ENCODE measurements at places on chromosomes 6 and 20. TPM values are rescaled to one million over a fixed set of nuclear protein-coding genes. Genes with fewer than 3 reads are reported as not detected.

GRCh38 chr6:25629198-25629576 is 22.8 kb upstream of the SCGN start:
- no peak for DNase-seq

Gene RAB32
- 21.4 TPM for total RNA-seq

Gene DUSP15
- 1.6 TPM for total RNA-seq

Gene FIG4
- 12.1 TPM for total RNA-seq

GRCh38 chr20:31843881-31844280 is 1.5 kb downstream of the FOXS1 start:
- no peak for DNase-seq

- peak; percentile 3 for DNase-seq
Measured at GRCh38 chr6:24394780-24395437, 7.8 kb upstream of the MRS2 start.

DNA sequence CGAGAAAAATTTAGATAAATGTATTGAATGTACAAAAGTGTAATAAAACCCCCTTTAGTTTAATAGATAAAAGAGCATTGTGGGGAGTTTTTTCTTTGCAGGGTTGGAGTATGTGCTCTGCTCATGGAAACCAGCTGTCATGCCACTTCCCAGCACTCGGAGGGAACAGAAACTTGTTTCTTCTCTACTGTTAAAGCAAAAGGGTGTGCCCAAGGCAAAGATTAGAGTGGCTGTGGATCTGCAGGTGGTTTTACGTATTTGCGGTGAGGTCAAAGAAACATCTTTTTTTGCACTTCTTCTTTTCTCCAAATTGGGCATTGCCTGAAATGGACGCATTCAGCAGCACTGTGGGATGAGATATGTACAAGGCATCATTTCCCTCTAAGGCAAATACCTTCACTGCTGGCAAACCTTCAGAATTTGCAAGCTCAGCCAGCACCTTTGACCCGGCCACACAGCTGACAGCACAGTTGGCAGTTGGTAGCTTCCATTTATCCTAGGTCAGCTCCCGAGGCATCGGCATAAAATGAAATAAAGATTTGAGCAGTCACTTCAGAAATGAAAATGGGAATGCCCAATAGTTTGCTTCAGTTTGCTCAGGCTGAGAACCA is 178.4 kb upstream of the EYA4 start:
- DNase-seq, result peak; percentile 70

Gene ADGRG6
- total RNA-seq, result 12.1 TPM

- no peak for DNase-seq
Measured at GRCh38 chr6:125046107-125046925, 84.1 kb downstream of the RNF217 start.

DNA sequence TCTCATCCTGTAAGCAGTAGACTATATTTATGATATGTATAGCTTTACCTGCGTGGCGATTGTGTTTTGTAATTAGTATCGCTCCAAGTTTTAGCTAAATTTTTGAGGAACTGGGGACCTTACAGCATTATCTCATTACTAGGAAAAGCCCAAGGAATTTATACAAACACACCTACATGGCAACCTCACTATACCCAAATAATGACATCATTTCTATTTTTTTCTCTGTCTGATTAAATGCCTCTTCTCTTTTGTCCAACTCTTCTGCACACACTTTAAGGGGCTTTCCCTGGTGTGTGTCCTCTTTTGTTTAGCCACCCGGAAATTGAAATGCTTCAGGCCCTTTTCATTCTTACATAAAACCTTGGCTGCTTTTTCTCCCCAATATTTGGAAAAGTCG is 82.9 kb upstream of the EXOC2 start:
- no peak for DNase-seq

GRCh38 chr6:13488015-13488895 is 855 bp upstream of the GFOD1 start:
- peak; percentile 59 for DNase-seq

- DNase-seq, result no peak
Measured at GRCh38 chr20:54167909-54168872, 5.6 kb downstream of the CYP24A1 start.

Gene KIF6
- 1.1 TPM for total RNA-seq

DNA sequence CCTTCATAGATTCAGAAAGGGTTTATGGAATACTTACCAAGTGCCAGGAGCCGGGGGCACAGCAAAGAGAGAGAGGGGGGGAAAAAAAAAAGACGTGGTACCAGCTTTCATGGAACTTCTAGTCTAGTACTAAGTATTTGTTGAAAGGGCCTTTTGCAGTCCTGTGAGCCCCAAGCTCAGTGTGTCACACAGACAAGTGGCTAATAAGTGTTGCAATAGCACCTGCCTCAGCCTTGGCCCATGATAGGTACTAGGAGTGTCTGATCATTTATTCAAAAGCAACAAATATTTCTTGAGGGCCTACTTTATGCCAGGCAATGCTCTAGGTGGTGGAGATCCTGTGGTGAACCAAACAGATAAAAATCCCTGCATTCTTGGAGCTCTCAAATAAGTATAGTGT is 7.9 kb downstream of the MYLK2 start:
- no peak for DNase-seq

Gene EMILIN3
- total RNA-seq, result 46.1 TPM

DNA sequence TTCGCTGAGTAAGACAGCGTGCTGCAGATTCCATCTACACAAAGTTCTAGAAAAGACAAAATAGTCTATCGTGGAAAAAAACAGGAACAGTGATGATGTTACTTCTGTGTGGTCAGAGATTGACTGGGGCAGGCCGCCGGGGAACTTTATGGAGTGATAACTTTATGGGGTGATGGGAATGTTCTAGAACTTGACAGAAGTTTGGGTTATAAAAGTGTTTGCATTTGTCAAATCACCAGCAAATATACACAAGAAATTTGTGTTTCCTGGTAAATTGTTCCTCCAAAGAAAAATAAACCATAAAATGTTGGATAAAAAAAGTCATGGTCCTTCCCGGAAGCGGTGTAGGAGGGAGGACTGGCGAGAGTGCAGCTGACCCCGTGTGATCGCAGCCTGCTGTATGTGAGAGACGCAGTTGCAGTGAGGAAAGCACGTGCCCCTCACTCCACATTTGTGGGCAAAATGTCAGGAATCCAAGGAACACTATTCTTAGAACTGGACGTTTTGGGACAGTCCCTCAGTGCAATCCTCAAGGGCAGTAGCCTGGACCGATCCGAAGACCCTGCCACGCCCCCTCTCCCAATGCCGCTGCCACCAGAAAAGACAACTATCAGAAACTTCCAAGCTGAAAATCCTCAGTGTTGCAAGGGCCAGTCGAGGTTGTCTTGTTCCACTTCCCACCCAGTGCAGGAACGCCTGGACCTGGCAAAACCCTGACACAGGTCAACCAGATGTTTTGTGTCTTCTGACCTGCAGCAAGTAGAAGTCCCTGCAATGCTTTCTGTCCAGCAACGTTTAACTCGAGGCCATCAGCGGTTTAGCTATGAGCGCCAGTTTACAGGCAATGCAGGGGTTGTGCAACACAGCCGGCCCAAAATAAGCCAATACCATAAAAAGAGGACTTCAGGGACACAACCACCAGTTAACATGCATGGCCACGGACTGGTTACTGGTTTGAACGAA is 80.5 kb upstream of the QKI start:
- peak; percentile 55 for DNase-seq

- no peak for DNase-seq
Measured at GRCh38 chr6:30548375-30548774, 7.9 kb downstream of the GNL1 start.

GRCh38 chr6:2497922-2498623 is 252.6 kb downstream of the MYLK4 start:
- peak; percentile 25 for DNase-seq

GRCh38 chr6:156513504-156513903 is 263.7 kb upstream of the ARID1B start:
- no peak for DNase-seq

Gene SEMG1
- not detected for total RNA-seq

- no peak for DNase-seq
Measured at GRCh38 chr6:82779041-82779440, 286.6 kb downstream of the UBE3D start.
